ENCODE measurements at places on chromosomes 1 and 21.

DNA sequence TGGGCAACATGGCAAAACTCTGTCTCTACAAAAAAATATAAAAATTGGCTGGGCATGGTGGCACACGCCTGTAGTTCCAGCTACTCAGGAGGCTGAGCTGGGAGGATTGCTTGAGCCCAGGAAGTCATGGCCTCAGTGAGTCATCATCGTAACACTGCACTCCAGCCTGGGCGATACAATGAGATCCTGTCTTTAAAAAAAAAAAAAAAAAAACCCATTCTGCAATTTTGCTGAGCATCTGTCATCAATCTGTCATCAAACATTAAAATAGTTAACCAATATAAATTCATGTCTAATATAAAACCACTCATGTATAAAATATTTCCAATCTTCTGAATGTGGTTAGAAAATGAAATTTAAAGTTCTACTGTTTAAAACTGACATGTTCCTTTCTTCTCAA lies 56.9 kb downstream of the LPAR3 start:
- DNase-seq = no peak

- DNase-seq = no peak
Observed at GRCh38 chr1:200837931-200838571, 34.7 kb upstream of the GPR25 start.

- DNase-seq = no peak
Observed at GRCh38 chr1:247105966-247106365, 1.8 kb upstream of the ZNF669 start.

DNA sequence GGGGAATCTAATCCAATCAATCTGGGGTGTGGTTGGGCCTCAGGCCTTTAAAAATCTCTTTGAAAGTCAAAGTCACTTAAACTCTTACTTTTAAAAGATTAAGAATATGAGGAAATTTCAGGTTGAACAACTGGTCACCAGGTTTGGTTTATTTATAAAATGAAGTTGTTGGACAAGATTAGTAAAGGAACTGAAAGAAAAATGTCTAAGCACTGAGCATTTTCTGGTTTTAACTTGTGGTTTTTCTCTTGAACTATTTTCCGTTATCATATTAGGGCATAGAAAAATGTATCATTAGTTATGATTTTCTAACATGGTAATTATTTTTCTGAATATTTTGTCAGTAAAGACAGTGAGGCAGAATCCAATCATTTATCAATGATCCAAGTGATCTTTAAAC lies 49.6 kb downstream of the RGS2 start:
- no peak for DNase-seq

GRCh38 chr1:231842441-231842840 lies 215.9 kb downstream of the DISC1 start:
- DNase-seq = no peak

DNA sequence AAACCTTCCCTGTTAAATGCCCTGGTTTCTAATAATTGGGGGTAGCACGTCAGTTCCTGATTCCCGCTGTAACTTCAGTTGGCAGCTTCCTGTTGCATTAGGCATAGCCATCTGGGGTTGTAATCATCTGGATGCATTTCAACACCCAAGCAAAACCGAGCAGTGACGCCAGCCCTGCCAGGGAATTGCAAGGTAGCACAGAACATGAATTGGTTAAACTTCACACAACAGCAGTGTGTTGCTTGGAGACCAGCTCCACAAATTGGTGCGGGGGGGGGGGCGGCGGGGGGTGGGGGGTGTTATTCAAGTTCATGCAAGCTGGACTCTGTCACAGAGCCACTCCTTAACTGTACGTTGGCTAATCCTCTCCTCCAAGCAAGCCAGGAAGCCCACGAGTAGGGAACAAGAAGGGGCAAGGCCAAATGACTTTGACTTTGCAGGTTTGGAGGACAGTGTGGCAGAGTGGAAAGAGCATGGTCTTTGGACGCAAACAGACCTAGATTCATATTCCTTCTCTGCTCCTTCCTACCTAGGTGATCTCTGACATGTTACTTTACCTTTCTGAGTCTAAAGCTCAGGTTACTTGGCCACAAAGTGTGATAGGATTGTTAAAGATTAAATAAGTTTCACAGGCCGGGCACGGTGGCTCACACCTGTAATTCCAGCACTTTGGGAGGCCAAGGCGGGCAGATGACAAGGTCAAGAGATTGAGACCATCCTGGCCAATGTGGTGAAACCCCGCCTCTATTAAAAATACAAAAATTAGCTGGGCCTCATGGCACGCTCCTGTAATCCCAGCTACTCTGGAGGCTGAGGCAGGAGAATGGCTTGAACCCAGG lies 4.7 kb downstream of the LAX1 start:
- peak; percentile 16 for DNase-seq

DNA sequence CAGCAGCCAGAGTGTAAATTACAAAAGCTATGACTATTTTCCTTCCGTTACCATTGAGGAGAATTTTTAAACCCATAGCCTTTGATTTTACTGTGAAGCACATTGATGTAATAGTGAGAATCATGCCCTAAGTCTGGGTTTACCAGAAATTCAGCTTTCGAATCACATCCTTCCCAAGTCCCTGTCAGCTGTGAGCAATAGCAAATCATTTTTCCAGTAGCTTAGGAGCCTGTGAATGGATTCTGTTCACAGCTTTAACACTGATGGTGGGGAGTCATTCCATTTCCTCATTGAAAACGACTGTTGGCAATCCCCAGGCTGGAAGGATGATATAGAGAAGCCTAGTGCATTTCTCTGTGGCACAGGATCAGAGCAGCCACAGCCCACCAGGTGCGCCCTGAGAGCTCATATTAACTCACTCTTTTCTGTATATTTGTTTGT lies 82.2 kb upstream of the C1orf105 start:
- no peak for DNase-seq

DNA sequence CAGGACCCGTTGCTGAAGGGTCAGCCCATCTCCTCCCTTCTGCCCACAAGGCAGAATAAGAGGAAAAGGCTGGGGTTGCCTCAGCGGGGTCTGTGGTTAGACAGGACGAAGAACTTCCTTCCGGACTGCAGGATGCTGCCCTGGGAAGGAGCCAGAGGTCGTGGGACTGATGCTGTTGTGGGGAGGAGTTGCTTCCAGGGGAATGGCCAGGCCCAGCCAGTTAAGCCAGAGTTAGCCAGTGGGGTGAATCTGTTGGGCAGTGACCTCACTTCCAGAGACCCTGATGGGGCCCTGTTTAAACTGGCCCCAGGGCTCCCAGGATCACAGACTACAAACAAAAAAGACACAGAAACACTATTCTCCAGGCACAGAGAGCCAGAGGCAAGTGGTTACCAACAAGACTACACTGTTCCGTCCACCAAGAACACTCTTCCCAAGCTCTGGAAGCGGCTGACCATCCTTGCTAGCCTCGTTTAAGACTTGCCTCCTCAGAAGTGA lies 13.0 kb downstream of the FAM229A start:
- no peak for DNase-seq

DNA sequence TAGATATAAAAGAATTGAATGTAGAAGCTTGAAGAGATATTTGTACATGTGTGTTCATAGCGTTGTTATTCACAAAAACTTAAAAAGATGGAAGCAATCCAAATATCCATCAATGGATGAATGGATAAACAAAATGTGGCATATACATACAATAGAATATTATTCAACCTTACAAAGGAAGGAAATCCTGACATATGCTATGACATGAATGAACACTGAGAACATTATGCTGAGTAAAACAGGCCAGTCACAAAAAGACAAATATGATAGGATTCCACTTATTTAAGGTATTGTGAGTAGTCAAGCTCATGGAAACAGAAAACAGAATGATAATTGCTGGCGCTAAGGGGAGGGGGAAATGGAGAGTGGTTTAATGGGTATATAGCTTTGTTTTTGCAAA lies 47.0 kb upstream of the DYRK1A start:
- no peak for DNase-seq

- DNase-seq = no peak
Observed at GRCh38 chr1:198440842-198441241, 99.6 kb downstream of the ATP6V1G3 start.

DNA sequence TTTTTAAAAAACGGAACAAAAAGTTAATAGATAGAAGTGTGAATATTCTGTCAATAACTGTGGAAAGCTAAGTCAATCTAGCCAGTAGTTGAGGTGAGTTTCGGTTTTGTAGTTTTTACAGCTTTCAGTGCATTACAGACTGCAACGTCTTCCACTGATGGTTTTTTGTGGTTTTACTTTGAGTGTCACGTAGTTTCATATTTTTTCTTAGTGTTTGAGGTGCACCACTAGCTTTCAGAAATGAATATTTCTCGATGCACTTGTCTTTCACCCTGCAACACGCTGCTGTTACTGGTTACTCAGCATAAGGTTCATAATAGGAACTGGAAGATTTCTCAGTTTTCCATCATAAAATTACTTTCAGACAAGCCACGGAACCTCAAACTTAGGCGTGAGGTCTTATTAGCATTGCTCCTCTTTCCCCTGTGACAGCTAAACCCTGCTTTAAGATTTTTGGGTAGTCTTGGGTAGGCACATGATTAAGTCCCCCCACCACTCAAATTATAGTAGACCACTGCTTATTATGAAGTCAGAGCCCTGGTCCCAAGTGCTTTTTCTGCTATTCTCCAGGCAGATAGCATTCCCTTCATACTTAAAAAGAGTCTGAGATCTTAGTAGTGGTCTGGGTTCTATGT lies 1412.7 kb downstream of the KCNT2 start:
- no peak for DNase-seq

DNA sequence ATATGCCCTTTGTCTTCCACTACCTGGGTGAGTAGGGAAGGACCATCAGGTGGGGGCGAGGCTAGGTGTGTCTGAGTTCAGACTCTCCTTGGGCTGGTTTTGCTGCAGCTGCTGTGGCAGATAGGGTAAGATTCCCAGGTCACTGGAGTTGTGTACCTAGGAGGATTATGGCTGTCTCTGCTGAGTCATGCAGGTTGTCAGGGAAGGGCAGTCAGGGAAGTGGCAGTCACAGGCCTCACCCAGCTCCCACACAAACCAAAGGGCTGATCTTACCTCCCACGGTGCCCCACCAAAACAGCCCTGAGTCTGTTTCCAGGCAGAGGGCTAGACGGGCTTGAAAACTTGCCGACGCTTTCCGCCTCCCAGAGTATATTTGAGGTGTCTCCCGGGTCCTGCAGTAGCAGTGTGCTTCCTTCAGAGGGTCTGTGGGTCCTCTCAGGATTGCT lies 201.6 kb upstream of the PLXNA2 start:
- DNase-seq = no peak

DNA sequence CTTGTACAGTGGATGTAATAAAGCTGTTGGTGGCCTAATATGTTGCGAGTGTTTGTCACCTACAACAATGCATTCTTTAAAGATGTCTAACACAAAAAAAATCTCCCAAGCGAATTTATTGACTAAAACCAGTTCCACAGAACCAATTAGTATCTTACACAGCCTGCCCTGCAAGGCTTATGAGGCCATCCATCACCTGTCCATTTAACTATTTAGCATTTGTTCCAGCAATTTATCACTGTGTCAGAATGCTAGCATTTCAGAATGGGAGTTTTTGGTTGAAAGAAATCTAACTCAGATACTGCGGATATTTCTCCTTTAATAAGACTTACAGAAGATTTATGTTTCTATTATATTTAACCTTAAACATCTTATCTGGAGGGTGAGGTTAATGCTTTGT lies 831.1 kb upstream of the PRMT6 start:
- DNase-seq = no peak

GRCh38 chr1:25566730-25567341 lies 23.4 kb downstream of the LDLRAP1 start:
- no peak for DNase-seq

DNA sequence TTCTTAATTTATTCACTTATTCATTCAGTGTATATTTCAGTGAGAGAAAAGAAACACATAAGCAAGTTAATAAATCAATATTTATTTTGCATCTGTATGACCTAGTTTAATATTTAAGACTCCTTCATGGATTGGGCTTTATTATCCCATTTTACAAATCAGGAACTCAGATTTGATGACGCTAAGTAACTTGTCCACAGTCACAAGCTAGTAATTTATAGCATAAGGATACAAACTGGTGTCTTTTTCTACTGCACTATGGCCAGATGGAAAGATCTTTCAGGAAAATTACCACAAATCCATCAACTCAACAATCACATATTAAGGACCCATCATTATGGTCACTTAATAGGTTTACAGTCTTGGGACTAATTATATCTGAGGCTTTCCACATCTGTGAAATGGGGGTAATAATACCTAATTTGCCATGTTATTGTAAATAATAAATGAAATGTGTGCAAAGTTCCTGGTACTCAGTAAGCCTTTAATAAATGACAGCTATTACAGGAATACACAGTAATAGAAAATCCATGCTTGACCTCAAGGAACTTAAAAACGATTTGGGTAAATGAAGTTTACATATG lies 13.3 kb downstream of the CDKN2C start:
- peak; percentile 88 for DNase-seq

DNA sequence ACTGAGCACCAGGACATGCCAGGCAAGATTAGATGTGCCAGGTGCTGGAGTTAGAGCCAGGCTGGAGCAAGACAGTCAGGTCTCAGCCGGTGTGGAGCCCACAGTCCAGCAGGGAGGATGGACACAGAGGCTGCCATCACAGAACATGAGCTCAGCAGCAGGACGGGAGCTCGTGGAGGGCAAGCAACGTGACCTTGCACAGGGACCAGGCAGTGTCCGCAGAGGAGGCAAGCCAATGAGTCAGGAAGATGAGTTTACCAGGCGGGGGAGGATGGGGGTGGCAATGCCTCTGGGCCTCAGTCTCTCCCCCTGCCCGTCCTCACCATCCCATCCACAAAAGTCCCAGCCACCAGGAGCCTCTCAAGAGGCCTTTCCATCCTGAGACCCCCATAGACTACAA lies 20.7 kb upstream of the ZC3H12A start:
- no peak for DNase-seq

DNA sequence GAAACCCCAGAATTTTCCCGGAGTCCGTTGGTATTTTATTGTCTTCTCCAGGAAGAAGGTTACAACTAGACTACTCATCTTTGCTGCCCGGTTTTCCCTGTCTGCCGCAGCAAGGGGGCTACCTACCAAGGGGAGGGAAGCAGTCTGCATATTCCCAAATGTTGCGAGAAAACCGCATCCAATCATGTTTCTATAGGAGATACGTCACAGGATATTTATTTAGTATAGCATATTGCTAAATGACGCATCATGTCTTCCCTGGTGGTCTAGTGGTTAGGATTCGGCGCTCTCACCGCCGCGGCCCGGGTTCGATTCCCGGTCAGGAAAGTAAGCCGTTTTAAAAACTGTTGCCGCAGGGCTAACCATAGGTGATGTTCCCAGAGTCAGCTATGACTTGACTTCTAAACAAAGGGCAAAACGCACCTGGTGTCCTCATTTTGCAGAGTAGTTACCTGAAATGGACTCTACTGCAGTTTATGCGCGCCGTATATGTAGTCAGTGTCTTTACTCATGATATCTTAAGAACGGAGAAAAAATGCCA lies 15.2 kb upstream of the ZNF692 start:
- DNase-seq = peak; percentile 89

GRCh38 chr1:89957107-89957506 lies 37.8 kb upstream of the ZNF326 start:
- DNase-seq = no peak

DNA sequence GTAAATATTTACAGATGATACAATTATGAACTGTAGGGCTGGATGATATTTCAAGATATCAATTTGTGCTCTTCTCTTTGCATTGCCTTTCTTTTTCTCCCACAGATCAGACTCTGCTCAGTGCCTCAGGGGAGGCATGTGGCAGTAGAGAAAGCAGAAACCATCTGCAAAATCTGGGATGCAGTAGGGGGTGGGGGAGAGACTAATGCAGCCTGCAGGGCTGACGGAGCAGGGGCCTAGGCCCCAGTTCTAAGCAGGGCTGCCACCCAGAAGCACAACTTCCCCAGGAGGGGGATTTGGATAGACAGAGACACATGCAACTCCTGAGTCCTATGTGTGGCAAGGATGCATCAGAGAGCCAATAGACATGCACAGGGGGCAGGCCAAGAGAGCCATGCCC lies 511.6 kb downstream of the SMYD3 start:
- DNase-seq = no peak
